ENCODE measurements at places on chromosomes 5 and 9.

DNA sequence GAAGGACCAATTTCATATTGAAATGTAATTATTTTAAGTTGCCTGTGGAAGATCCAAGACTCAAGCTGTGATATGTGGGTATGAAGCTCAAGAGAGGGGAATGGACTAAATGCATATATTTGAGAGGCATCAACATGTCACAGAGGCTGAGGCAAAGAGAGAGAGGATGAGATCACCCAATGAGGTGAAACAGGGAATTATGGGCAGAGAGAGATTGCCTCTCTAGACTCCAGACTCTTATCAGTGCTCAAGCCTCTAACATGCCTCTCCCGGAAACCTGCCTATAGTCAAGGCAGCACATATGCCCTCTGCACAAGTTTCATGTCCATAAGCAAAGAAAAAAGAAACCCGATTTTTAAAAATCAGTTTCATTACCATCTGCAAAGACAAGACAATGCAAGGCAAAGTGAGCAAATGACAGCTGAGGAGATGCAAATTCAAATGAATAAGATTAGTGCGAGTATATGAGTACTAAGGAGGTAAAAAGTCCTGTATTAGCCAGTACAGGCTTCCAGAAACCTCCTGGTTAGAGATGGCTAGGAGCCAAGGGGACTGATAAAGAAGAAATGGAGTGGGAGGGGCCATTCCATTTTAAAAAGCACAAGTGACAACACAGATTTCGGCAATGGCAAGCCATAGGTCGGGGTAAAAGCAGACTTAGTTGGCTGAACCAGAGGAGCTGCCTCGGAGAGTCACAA is 9.4 kb downstream of the APTX start:
- no peak for DNase-seq

DNA sequence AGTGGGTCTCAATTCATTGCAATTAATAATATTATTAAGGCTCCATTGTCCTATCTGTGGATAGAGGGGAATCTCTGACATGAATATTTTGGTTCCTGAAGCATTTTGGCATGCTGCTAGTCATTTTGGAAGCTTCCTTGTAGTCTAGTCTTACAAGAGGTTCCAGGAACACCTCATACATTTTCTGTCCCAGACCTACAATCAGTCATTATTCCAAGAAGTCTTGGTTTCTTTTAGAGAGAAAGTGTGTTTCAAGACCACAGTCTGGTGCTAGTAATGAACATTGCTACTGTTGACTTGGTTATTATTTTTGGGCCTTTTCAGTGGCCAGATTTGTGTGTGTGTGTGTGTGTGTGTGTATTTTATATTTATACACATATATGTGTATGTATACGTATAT is 98.9 kb downstream of the ERCC6L2 start:
- no peak for DNase-seq

- no peak for DNase-seq
Observed at GRCh38 chr5:135569755-135570452, 8.9 kb downstream of the CXCL14 start.

DNA sequence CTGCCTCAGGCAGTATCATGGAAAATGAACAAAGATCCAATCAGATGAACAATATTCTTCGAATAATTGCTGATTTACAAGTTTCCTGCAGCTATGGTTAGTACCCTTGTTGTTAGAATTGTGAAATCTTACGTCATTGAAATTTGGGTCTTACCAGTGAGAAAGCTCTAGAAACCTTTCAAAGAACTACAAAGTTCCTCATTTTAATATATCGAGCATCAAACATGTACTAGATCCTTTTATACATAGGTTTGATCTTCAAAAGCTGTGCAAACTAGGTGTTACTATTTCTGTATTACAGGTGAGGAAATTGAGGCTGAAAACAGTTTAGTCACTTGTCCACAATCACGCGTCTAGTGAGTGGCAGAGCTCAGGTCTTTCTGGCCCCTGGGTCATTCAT is 43.7 kb upstream of the ANGPTL2 start:
- no peak for DNase-seq

GRCh38 chr5:146111409-146111808 is 6.0 kb upstream of the PLAC8L1 start:
- no peak for DNase-seq

All from activated naive CD4-positive, alpha-beta T cell treated with anti-CD3 and anti-CD28 coated beads, Interleukin-2, amount 50 U/mL, for 16 hours (primary cell).